Dermis microvascular lymphatic vessel endothelial cell (primary cell): ENCODE measurements at places on chromosomes 6 and 20. TPM values are rescaled to one million over a fixed set of nuclear protein-coding genes. Genes with fewer than 3 reads are reported as not detected.

GRCh38 chr6:53651205-53651763 is 14.3 kb downstream of the KLHL31 start:
- peak; percentile 75 for DNase-seq

- no peak for DNase-seq
Observed at GRCh38 chr6:53014063-53014462, 19.0 kb upstream of the GSTA4 start.

- DNase-seq = no peak
Observed at GRCh38 chr20:39195582-39196021, 233.5 kb downstream of the DHX35 start.

DNA sequence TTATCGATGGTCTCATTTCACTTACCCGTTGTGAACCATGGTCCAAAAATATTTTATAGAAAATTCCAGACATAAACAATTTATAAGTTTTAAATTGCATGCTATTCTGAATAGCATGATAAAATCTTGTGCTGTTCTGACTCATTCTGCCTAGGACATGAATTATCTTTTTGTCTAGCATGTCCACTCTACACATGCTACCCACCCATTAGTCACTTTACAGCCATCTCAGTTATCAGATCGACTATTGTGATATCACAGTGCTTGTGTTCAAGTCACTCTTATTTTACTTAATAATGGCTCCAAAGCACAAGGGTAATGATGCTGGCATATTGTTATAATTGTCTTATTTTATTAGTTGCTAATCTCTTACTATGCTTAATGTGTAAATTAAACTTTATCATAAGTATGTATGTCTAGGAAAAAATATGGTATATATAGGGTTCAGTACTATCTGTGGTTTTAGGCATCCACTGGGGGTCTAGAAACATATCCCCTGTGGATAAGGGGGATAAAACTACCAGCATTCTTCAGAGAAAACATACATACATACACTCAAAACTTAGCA is 252.0 kb upstream of the HTR1E start:
- no peak for DNase-seq

DNA sequence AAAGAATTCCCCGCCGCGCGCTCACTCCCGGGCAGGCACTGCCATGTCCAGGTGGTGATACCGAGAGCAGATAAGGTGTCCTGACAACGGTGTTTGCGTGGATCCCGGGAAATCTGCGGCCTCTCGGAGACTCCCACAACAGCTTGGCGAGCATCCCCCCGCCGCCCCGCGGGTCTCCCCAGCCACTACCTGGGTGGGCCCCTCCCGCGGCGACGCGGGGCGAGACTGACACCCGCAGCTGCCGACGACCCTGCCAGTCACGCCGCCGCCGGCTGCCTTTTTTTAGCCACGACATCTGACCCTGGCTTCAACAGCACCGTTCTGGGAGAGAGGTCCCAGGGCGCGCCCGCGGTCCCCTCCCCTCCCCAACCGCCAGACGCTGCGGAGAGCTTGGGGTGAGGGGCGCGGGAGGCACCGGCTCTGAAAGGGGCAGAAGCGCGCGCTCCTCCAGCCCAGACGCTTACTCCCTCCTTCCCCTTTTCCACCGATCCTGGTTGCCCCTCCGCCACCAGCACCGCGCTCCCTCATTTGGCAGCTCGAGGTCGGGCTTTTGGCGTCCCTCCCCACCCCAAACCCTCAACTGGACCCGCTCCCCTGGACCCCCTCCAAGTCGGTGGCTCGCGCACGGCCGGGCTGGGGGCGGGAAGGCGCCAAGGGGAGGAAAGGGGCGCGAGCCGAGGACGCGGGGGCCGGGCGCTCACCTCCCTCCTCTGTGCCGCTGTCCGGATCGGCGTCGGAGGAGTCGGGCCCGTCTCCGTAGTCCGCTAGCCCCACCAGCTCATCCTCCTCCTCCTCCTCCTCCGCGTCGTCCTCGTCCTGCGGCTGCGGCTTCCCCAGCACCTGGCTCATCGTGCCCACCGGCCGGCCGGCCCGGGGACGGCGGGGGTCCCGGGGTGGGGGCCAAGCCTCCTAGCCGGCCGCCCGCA is 665 bp downstream of the RRAGD start:
- DNase-seq = no peak

- no peak for DNase-seq
Observed at GRCh38 chr6:115972679-115973078, 88.0 kb downstream of the FRK start.

GRCh38 chr6:143838395-143838794 is 4.7 kb upstream of the LTV1 start:
- DNase-seq = no peak

GRCh38 chr20:54068966-54069365 is 1.4 kb downstream of the BCAS1 start:
- no peak for DNase-seq

- no peak for DNase-seq
Observed at GRCh38 chr6:70160276-70160675, 142.6 kb downstream of the COL9A1 start.

GRCh38 chr20:41169162-41169690 is 31.9 kb downstream of the PLCG1 start:
- no peak for DNase-seq

DNA sequence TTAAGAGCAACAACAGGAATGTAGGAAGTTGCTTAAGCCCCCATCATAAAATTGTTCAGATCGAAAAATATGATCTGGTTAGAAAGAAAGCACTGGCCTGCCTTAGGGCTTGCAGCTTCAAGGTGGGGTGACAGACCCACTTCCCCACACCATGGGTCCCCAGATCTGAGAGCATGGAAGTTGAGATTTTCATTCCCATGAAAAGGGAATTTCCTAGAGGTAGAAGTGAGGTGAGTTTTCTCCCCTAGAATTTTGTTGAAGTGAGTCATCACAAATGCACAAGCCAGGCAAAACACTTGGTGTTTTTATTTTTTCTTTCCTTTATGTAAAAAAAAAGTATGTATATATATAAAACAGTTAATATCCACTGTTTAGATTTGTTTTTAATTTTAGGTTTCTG is 213.6 kb upstream of the SUPT3H start:
- DNase-seq = no peak

DNA sequence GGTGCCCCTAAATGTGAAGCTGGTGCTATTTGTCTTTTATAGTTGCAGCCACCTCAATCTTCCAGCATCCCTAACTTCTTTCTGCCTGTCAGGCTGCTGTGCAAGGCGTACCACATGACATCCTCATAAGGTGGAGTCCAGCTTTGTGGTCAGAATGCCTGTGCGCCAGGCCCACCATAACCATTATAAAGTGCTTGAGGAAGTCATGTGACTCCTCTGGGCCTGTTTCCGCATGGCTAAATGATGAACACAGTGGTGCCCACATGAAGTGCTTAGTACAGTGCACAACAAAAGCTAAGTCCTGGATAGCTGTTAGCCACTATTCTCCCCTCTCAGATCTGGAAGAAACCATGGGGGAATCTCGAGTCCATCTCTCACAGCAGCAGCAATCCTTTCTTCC is 75.6 kb downstream of the INSM1 start:
- DNase-seq = no peak

- DNase-seq = no peak
Observed at GRCh38 chr20:58192567-58192966, 35.9 kb downstream of the ANKRD60 start.

- DNase-seq = no peak
Observed at GRCh38 chr20:39822667-39823066, 860.5 kb downstream of the DHX35 start.

DNA sequence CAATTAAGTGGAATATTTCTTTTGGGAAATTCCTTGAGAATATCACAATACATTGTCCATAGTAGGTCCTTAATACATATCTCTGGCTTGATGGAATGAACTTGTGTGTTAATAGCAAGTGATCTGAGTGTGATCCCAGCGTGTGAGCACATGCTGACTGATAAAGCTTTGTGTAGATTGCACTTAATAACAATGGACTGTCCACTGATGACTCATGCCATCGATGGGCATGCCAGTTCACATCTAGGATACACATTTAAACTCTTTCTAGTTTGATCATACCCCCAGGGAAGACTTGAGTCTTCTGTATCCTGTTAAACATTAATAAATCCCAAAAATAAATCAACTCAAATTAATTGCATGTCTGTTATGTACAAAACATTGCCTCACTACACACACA is 454.3 kb upstream of the SPTLC3 start:
- DNase-seq = no peak

- no peak for DNase-seq
Observed at GRCh38 chr6:50236164-50236563, 186.4 kb upstream of the DEFB112 start.

GRCh38 chr6:165055231-165055630 is 254.2 kb downstream of the C6orf118 start:
- DNase-seq = peak; percentile 2

DNA sequence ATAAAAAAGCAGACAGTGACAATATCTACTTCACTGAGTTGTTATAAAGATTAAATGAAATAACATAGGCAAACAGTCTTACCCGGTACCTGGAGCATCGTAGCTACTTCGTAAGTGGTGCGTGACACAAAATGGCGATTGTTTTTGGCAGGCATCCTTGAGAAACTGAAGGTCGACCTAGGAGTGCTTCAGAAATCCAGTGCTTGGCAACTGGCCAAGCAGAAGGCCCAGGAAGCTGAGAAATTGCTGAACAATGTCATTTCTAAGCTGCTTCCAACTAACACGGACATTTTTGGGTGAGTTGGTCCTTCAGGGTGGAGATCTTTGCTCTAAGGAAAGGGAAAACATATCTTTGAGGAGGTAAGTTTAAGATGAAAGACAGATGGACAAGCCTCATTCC is 4.8 kb downstream of the BPIFA2 start:
- no peak for DNase-seq

BMP5 gene
- total RNA-seq = not detected in 2 replicates

METTL24 gene
- not detected in 2 replicates for total RNA-seq

LY86 gene
- total RNA-seq = not detected in 2 replicates

TUBE1 gene
- total RNA-seq = 8.5 and 8.7 TPM in 2 replicates

PCSK2 gene
- total RNA-seq = not detected in 2 replicates

CALHM4 gene
- total RNA-seq = 0.13 TPM in 1 of 2 replicates, not detected in the other

C20orf202 gene
- total RNA-seq = under 0.01 TPM in 2 replicates

MATN4 gene
- total RNA-seq = under 0.01 TPM in 2 replicates

TXNDC5 gene
- total RNA-seq = 1,097 and 2,266 TPM in 2 replicates

LRFN2 gene
- not detected in 2 replicates for total RNA-seq

ME1 gene
- 3.8 and 7.6 TPM in 2 replicates for total RNA-seq

PBOV1 gene
- not detected in 2 replicates for total RNA-seq

ZNF311 gene
- total RNA-seq = under 0.01 and 0.13 TPM in 2 replicates

C6orf52 gene
- 0.25 and 0.77 TPM in 2 replicates for total RNA-seq

TLDC2 gene
- total RNA-seq = 0.13 TPM in 2 replicates

RNGTT gene
- 8.9 TPM in 2 replicates for total RNA-seq

SOX12 gene
- 1.7 and 2.9 TPM in 2 replicates for total RNA-seq
